Retina (tissue), 1 donor: ENCODE measurements at places on chromosomes 11 and 22.

DNA sequence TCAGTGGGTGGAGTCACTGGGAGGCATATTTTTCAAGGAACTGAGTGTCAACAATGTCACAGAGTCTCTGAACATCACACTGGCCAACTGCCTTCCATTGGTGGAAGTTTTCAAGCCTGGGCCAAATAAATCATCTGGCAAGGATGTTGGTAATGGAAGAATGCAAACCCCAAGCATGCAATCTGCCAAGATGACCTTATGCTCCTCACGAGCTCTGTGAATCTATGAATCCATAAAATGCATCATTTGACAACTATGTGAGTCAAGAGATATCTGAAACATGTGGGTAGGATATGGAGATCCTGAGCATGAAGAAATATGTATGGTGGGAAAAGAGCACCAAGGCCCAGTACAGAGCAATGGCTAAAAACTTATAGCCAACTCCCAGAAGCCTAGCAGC lies 122.2 kb downstream of the PLEKHA7 start:
- no peak for DNase-seq

- DNase-seq = peak; percentile 0
Observed at GRCh38 chr11:116658876-116659535, 113.8 kb downstream of the BUD13 start.

- DNase-seq = no peak
Observed at GRCh38 chr11:47415949-47416472, 7.6 kb downstream of the SLC39A13 start.

DNA sequence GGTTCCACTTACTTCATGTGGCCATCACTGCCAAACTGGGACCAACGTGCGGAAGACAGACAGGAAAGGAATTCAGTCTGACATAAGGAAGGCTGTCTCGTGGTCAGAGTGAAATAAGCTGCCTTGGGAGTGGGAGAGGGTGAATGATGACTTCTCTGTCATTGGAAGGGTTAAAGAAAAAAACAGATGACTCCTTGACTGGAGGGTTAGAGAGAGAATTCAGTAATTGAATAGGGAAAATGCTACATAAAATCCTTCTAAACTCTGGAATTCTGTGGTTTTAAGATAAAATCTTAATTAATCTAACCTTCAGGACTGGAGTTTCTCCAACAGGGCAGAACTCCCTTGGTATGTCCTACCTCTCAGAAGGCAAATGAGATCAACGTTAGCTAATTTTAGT lies 33.8 kb downstream of the RAB30 start:
- no peak for DNase-seq

DNA sequence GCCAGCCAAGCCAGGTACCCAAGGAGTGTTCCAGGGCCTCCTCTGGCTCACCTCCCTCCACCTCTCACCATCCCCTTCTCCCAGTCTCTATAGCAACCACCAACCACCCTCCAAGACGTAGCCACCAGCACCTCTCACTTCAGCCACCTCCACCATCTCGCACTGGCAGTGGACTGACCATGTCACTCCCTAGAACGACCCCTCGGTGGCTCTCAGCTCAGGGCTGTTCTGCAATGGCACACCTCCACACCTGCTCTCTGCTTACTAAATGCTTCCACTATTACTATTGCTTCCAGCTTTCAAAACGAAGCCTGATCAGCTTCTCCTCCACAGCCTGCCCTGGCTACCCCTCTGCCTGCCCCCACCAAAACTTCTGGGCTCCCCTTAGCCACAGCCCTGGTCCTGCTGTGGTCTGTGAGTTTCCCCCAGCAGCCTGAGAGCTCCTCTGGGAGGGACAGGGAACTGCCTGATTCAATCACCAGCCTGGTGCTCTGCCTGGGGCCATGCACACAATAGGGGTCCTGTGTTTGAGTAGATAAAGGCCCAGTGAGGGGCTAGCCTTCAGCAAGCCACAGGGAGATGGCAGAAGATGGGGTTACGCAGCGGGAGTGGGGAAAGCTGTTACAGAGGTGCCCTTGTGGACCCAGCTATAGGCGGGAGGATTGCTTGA lies 17.5 kb upstream of the CBX7 start:
- DNase-seq = no peak

- no peak for DNase-seq
Observed at GRCh38 chr22:46374663-46375474, 39.4 kb downstream of the TRMU start.

DNA sequence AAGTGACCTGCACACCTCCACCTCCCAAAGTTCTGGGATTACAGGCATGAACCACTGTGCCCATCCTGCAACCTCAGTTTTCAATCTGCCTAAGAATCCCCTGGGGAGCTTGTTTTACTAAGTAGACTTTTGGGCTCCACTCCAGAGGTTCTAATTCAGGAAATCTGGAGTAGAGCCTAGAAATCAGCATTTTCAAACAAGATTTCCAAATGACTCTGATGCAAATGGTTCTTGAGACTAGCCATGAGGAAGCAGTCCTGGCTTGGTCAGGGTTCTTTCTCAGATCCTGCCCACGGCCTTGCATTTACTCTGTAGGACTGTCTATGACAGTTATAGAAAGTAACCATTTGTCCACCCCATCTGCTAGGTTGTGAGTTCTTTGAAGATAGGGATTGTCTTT lies 1.6 kb upstream of the KCNE3 start:
- no peak for DNase-seq

GRCh38 chr11:94740083-94741021 lies 27.8 kb upstream of the AMOTL1 start:
- DNase-seq = peak; percentile 83

DNA sequence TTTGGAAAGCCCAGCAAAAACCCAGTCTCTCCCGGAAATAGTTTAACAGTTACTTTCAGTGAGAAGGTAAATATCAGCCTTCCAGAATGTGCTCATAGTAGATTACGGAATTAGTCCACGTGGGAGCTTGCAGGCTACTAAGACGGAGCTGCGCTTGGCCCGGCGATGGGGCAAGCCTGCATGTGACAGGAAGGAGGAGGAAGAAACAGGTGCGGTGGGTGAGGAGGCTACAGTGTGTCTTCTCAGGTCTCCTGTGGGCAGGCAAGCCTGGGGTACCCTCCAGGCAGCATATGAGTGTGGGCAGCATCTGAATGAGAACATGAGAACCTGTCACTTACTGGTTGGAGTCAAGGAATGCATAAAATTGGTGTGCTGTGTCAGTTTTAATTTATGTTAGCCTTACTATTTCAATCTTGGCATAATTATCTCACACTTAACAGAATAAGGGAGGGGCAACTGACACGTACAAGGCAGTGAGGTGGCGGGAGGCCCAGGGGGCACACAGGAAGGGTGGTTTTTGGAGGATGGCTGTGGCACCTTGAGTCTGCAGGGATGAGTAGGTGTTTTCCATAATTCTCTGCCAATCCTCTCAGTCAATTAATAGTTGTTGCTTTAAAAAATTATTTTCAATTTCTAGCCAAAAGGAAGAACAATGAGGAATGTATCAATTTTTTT lies 35.7 kb downstream of the CLMP start:
- DNase-seq = no peak

- no peak for DNase-seq
Observed at GRCh38 chr11:68508425-68508824, 47.9 kb downstream of the PPP6R3 start.

DNA sequence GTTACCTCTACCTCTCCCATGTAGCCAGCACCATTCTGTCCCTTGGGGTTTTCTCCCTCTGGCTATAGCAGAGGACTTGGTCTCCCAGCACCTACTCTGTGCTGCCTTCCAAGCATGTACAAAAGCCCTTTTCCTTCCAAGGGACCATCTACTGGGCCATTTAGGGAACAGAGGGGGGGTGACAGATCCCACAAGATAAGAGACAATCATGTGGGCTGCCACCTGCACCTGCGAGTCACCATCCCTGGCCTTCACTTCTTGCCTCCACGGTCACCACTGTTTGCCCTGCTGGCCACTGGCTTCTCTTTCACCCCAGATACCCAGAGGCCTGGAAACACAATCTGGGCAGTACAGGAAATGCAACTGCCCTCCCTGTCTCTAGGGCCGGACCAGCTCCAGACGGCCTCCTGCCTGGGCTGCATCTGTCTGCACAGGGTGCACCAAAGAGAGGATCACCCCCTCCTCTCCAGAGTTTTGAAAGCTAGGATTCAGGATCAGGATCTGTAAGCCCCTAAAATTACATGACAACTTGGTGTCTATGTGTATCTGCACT lies 160.8 kb upstream of the NECTIN1 start:
- DNase-seq = no peak

DNA sequence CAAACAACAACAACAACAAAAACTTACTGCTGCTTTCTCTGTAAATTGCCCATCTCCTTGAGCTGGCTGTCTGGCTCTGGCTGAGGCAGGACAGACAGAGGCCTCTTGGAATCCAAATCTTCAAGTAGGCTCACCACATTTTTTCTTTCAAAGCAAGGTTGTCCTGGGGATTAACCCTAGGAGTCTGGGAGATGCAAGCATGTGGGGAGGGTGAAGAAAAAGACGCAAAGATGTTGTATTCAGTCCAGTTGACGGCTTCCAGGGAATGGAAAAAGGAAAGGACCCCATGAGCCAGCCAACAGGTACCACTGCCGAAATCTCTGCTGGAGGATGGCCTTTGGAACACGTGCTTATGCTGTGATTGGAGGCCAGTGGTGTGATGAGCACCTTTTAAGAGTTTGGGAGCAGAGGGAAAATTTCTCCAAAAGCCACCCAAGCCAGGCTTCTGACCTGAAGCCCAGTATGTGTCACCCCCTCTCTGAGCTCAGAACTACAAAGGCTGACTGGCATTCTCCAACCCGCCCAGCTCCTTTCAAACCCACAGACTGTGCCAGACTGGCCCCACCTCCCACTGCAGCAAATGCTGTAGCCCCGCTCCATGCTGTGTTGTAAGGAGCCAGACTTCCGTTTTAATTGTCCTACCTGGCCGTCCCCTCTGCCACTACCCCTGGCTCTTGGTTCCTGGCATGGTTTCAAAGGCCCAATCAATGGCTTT lies 10.8 kb downstream of the BLID start:
- DNase-seq = no peak

DNA sequence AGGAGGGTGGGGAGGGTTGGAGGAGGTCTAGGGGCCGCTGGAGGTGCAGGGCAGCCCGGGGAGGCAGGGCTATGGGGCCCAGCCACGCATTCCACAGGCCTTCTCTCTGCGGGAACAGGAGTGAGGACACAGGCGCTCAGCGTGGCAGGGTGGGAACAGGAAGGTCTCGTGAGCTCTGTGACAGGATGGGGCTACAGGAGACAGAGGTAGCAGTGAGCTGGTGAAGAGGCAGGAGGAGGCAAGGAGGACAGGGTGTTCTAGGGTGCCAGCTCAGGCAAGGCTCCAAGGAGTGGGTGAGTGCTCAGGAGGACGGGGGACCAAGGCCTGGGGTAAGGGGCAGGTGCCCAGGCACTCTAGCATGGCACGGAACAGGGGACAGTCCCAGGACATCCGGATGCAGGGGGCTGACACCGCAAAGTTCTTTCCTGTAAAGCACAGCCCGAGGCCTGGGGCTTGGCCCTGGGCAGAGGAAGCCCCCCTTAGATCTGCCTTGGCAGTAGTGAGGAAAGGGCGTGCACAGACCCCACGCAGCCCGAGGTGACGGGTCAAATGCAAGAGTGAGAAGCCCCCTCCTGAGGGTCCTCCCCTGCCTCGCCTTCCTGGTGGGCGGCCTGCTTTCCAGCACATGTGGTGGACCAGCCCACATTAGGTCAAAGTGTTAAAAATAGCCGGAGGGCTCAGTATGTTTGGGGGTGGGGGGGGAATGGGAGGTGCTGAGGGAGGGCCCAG lies 4.7 kb upstream of the NEAT1 start:
- DNase-seq = no peak

- DNase-seq = no peak
Observed at GRCh38 chr11:34323601-34324000, 34.2 kb downstream of the ABTB2 start.

- DNase-seq = no peak
Observed at GRCh38 chr22:44543362-44543761, 45.3 kb upstream of the RTL6 start.
